Calu3 (cell line): ENCODE measurements at places on chromosomes 1 and 21. TPM values are rescaled to one million over a fixed set of nuclear protein-coding genes. Genes with fewer than 3 reads are reported as not detected.

GRCh38 chr1:79133774-79134364 lies 127.3 kb upstream of the ADGRL4 start:
- no peak for DNase-seq

Gene F11R
- total RNA-seq: 157 and 173 TPM in 2 replicates

DNA sequence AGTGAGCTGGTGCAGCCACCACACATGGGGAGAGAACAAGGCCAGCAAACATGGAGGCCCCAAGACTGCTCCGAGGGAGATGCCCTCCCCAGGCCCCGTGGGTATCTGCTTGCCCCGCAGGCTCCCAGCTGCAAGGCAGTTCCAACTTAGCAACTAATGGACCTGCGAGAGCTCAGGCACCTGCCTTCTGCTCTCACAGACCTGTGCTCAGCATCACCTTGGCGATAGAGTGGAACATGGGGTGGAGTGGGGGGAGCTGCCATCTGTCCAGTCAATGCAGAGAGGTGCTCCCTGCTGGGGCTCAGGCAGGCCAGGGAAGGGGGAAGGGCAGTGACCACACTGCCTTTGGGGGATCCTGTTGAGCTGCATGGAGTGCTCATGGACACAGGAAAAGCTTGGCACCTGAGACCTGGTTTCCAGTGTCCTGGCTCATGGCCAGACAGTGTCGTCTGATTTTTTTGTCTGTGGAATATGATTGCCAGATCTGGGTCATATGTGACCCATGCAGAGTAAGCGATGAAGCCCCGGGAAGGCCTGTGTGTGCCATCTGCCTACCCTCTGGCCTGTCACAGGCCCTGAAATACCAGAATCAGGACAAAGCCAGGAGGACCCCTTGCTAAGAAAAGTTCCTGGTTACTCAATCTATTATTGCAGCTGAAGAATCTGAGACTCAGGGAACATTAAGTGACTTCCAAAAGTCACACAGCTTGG lies 39.9 kb upstream of the TENT5C start:
- no peak for DNase-seq

DNA sequence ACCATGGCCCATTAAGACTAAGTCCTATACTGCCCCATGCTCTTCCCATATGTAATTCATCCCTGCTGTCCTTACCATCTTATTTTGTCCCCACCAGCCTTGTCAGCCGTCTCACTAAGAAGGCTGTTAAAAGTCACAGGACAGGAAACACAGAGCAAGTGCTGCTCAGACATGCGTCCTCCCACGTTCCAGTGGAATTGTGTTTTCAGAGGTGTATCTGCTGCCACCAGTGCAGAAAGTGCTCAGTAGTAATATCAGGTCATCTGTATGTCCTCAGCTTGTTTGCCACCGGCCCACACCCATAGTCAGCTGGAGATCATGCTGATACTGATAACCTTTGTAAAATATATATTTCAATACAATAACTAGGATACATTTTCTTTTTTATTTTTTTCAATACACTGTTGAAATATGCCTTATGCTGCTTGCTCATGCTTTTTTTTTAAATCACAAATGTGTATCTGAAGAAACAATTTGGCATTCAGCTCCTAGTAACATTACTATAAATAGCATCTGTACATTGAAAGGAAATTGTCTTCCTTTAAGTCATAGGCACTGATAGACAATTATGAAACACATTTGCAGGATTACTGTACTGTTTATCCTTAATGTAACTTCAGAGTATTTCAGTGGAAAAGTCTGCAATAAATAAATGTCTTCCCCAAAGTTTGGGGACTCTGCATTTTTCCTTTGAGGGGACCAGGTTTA lies 156.9 kb downstream of the EDEM3 start:
- no peak for DNase-seq

Gene S100A16
- total RNA-seq: 247 and 255 TPM in 2 replicates

GRCh38 chr1:1917995-1918900 lies 831 bp downstream of the TMEM52 start:
- no peak for DNase-seq

DNA sequence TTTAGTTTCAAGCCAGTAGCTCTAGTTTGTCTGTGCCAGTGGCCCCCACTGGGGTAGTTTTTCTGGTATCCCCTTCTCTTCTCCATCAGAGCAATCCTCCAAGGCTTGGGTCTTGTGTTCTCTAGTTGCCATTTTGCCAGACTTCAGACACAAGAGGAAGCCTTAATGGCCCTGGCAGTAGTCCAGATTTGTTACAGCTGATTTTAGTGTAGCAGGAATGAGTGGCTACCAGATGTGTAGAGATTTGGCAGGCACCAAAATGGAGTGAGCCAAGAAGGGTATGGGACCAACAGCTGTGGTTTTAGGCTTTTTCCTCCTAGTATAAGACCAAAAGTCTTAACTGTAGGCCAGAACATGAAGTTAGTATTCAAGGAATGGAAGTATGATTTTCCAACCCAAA lies 56.8 kb downstream of the ACP6 start:
- DNase-seq: no peak

GRCh38 chr1:71621785-71622184 lies 541.0 kb upstream of the ZRANB2 start:
- DNase-seq: no peak

Gene KMO
- 0.85 TPM in 1 of 2 replicates, not detected in the other for total RNA-seq

- DNase-seq: no peak
These were observed 53.4 kb downstream of the MACO1 start for GRCh38 chr1:25484096-25484495.

Gene SH3D21
- 12.1 and 13.2 TPM in 2 replicates for total RNA-seq

- no peak for DNase-seq
These were observed 391.2 kb downstream of the RWDD3 start for GRCh38 chr1:95625224-95625623.

- no peak for DNase-seq
These were observed 4.8 kb upstream of the SLC2A1 start for GRCh38 chr1:42963378-42964043.

GRCh38 chr21:44539046-44539445 lies 949 bp downstream of the KRTAP10-1 start:
- no peak for DNase-seq

Gene PIK3R3
- 17.4 and 21.4 TPM in 2 replicates for total RNA-seq

- DNase-seq: no peak
These were observed 8.0 kb downstream of the RRP1B start for GRCh38 chr21:43667191-43667904.

Gene ETV3L
- total RNA-seq: not detected in 2 replicates

DNA sequence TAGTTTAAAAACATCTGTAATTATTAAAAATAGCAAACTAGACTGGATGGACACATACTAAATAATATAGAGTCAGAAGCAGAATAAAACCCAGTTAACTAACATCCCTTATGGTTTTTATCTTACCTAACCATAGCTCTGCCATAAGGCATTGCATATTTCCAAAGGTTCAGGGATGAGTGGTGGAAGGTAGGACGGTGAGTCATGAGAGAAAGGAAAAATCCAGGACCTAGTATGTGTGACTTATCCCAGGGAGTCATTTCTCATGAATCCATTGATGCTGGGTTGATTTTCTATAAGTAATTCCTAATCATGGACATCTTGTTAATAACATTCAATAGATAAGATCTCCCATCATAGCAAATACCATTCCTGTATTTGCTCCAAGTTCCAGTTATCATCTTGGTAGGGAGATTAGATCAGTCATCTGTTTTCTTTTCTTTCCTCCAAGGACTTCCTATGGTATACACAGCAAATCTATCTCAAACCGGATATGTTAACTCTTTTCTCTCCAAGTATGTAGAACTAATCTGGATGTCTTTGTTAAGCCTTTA lies 490.7 kb upstream of the B3GALT2 start:
- no peak for DNase-seq

Gene FAM167B
- total RNA-seq: 1.5 and 1.8 TPM in 2 replicates

DNA sequence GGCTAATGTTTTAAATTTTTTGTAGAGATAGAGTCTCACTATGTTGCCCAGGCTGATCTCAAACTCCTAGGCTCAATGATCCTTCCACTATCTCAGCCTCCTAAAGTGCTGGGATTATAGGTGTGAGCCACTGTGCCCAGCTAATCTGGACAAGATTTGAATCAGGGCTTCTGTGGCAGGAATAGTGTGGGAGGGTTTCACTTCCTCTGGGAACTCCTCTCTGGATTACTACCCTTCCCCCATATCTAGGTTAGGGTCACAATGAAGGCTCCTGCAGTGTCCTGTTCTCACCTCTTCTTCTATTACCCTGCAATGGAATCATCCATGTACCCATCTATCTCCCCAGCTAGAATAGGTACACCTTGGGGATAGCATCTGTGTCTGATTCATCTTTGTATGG lies 133.6 kb upstream of the RAB4A start:
- no peak for DNase-seq

GRCh38 chr21:32702702-32703101 lies 25.1 kb downstream of the SYNJ1 start:
- no peak for DNase-seq

GRCh38 chr1:237700181-237700580 lies 190.5 kb downstream of the ZP4 start:
- no peak for DNase-seq

DNA sequence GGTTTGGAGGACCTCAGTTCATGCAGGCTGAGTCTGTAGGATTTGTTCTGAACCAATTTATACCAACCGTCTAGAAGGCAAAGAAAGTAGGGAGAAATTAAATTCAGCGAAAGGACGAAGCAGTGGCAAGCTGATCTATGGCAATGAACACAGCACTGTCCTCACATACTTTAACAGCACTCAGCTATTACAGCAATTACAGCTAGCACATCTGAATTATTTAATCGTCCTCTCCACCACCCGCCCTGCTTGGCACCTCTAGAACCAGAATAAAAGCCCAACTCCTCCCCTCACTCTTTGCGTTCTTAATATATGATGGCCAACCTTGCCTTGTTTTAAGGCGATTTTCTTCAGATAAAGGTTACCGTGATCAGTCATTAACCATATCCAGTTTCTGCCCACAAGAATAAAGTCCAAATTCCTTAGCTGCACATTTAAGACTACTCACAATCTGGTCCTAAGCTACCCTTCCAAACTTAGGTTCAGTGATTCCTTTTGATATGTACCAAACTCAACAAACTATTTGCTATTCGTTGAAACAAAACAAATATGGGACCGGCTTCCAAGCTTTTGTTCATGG lies 169.4 kb upstream of the ESRRG start:
- no peak for DNase-seq

Gene FAM177B
- 0.59 TPM in 1 of 2 replicates, not detected in the other for total RNA-seq

GRCh38 chr1:163290025-163290640 lies 31.6 kb upstream of the NUF2 start:
- no peak for DNase-seq

DNA sequence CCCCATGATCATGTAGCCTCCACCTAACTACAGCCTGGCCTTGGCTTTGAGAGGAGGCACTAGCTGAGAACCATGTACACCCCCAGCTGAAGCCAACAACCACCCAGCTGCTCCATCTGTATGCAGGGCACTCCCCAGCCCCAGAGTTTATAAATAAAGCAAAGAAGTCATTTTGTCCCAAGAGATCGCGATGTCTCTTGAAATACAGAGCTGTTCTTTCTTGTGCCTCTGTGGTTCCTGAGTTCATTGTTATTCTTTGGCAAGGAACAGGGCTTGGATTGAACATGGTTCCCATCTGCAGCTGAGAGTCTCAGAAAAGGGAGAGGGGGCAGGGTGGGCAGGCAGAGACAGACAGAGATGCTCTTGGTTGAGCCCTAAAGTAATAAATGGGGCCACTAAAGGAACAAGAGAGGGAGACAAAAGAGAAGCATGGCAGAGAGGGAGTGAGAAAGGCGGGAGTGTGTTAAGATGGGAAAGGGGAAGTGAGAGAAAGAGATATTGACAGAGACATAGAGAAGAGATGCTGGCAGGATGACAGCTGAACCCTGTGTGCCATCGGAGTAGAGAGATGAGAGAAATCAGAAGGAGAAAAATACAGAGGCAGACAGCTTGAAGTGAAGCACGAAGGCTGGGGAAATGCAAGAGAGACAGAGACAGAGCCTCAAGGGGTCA lies 63.3 kb downstream of the TNR start:
- DNase-seq: no peak

DNA sequence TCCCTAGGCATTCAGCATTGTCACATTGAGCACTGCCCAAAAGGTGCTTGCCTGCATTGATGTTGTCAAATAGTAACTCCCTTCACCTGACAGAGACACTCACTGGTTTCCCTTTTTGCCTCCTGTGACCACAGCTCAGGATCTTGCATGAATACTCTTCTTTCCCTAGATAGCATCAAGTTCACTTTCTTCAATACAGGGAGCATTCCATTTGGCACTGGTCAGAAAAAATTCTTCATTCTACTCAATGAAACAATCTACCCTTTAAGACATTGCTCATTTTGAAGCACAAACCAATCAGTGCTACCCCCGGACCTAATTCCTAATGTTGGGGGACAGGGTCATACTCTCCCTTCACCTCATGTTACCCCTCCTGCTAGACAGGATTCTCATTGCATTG lies 319.0 kb upstream of the SNX7 start:
- DNase-seq: no peak

DNA sequence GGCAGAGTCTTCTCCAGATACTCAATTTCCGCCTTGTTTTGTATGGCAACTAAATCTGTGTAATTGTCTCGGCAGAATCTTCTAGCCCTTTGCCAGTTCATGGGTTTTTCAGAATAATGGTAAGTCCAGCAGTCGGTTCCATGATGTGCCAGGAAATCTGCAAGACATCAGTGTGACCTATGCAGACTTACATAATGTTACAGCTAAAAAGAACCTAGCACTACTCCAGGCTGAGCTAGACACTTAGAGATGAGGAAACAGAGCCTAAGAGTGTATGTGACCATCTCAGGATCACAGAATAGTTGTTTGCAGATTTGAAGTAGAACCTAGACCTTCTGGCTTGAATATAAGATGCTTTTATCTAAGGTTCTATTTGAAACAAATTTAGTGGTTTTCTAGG lies 2.8 kb downstream of the SELL start:
- DNase-seq: no peak

DNA sequence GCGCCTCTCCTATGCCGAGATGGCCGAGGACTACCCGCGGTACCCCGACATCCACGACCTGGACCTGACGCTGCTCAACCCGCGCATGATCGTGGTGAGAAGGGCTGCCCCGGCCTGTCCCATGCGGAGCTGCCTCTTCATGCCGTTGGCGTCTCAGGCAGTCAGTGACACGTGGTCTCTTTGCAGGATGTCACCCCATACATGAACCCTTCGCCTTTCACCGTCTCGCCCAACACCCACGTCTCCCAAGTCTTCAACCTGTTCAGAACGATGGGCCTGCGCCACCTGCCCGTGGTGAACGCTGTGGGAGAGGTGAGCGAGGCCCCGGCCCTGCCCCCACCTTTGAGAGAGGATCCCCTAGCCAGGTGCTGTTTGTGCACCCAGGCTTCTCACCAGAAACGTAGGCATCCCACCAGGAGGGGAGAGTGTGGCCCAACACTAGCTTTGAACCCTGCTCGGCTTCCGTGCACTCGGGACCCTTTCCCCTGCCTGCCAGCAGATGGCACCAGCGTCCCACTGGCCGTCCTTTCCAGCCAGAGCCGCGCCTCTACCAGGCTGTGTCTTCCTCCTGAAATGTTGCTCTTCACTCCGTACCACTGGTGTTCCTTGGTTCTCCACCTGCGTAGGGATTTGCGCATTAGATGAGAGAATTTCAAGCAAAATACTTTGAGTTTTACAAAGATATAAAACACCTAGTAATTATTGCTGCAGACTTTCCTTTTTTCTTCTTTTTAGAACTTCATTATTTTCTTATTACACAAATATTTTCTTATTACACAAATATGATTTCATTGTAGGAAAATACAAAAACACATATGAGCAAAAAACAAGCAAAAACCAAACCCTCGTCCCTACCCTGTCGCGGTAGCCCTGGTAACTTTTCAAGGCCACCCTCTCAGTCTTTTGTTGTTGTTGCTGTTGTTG lies 9.0 kb downstream of the NPPA start:
- peak; percentile 71 for DNase-seq
